ENCODE measurements at places on chromosomes 4 and X.

GRCh38 chrX:24027985-24028384, 999 bp upstream of the KLHL15 start:
- no peak for DNase-seq

GRCh38 chrX:73683236-73683859, 120.4 kb downstream of the CHIC1 start:
- DNase-seq, result no peak

DNA sequence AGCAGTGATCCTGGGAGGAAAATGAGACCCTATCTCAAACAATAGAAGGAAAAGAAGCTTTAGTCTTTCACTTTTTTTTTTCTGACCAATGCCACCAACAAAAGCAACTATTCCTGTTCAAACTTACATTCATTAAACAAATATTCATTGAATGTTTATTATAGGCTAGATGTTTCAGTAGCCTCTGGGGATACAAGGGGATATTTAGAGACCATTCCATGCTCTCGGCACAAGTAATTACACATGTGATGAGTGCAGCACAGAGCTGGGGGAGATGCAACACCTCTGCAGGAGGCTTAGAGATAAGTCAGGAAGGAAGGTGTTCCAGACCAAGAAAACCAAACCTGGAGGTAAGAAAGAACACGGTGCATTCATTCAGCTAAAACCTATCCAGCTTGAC, 68.3 kb downstream of the PALLD start:
- DNase-seq, result no peak

DNA sequence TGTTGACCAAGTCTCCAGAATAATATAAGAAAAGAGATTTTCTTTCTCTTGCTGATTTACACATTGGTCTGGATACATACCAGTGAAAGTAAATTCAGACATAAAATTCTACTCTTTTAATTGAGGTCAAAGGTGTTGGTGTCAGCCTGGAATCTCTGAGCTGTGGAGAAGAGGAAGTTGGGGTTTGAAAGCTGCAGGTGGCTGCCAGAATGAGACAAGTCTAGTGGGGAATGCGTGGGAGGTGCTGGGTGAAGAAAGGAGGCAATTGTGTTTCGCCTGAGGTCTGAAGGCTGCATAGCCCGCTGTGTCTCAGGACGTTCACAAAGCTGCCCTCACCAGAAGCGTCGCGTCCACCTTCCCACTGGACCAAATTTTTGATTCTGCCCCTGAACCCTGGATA, 31.2 kb downstream of the PHEX start:
- no peak for DNase-seq

DNA sequence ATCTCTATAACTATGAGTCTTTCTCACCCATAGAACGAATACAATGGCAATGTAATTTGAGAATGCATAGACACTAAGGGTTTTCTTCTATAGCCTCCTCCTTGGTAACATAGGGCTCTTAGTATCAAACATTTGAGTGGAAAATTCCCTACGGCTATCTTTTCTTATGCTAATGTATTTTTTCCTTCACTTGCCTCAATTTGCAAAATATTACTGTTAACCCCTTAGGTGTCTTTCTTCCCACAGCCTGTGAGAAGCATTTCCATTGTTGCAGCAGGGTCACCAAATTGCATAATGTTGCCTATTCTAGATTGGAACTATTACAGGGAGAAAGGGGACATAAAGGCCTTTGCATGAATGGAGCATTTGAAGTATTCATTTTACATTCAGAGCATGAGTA, 140.5 kb upstream of the RAPGEF2 start:
- no peak for DNase-seq

GRCh38 chrX:16368696-16369095, 201.4 kb downstream of the MAGEB17 start:
- no peak for DNase-seq

DNA sequence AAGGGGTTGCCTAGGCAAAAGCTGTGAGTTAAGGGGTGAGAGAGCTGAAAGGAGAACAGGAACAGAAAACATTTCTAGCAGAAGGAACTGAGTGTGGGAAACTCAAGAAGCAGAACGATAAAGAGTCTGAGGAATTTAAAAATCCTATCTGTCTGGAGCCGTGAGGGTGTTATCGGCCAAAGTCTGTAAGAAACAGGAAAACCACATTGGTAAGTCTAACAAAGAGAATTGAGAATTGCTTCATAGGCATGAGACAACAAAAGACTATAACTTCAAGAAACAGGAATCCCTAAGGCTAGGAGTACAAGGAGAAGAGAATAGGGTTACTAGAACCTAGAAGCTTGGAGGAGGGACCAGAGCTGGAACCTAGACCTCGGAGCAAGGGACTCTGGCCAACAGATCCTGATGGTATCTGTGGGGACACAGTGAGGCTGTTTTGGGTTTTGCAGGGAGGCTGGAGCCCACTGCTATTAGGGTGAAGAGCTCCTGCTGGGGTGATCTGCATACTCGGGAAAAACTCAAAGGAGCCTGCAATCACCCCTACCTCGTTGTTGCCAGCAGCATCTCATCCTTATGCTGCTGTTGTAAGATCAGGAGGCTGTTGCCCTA, 175.6 kb downstream of the FBXO8 start:
- no peak for DNase-seq

- no peak for DNase-seq
These were observed 984.0 kb upstream of the TENM3 start for GRCh38 chr4:181259081-181259709.

DNA sequence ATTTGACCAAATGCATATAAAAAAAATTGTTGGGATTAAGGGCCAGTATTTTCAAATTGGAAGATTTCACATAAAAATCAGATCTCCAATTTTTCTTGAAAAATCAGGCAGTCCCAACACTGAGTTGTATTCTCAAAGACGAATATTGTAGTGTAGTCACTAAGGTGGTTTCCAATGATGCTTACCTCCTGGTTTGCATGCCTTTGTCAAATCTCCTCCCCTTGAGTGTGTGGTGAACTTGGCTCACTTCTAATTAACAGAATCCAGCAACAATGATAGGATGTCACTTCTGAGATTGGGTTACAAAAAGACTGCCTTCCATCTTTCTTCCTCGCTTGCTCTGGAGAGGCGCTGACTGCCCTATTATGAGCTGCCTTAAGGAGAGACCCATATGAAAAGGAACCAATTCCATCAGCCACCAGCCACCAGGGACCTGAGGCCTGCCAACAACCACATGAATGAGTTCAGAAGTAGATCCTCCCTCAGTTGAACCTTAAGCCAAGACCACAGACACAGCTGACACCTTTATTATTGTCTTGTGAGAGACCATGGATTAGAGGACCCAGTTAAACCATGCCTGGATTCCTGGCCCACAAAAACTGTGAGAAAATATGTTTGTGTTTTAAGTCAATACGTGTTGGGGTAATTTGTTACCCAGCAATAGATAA, 31.2 kb upstream of the TSPAN5 start:
- no peak for DNase-seq

- DNase-seq, result no peak
These were observed 76.9 kb downstream of the CLCN4 start for GRCh38 chrX:10233696-10234095.

DNA sequence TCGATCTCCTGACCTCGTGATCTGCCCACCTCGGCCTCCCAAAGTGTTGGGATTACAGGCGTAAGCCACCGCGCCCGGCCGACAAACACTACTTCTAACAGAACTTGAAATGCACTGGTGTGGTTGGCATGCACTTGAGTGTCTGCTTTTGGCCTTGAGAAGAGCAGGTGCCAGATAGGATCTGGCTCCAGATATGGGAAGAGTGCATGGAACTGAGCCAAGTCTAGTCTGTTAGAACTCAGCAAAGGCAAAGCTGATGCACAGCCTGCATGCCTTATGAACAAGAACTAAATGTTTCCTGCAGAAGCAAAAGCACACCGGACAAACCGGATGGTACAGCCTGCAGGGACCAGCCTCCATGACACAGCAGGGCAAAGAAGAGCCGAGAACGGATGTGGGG, 35.1 kb upstream of the TBL1X start:
- DNase-seq, result no peak

- no peak for DNase-seq
These were observed 138.5 kb downstream of the COL4A6 start for GRCh38 chrX:108299704-108300103.

- DNase-seq, result no peak
These were observed 8.8 kb downstream of the TNMD start for GRCh38 chrX:100593581-100593980.

DNA sequence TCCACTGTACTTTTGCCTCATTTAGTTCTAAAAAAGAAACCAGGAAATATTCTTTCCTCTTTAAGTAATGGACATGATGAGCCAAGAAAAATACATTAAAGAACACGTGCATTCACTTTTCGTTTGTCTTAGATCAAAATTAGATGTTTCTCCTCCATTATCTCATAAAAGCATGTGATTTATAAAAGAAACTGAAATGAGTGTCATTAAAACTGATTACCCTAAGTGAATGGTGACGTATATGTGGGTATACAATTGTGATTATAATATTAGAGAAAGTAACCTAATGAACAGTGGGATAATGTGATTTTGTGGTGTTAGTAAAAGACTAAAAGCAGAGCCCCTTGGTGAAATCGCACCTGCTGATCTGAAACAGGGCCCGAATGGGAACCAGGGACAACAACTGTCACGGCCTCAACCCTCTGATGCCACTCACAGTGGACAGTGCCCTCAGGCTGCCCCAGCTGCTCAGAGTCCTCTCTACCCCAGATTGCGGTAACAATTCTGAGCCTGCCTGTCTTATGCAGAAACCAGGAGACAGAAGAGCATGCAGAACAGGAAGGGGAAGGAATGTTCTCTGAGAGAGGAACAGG, 25.7 kb upstream of the HS6ST2 start:
- DNase-seq, result no peak

- DNase-seq, result no peak
These were observed 1263.6 kb downstream of the C4orf33 start for GRCh38 chr4:130359542-130359941.

DNA sequence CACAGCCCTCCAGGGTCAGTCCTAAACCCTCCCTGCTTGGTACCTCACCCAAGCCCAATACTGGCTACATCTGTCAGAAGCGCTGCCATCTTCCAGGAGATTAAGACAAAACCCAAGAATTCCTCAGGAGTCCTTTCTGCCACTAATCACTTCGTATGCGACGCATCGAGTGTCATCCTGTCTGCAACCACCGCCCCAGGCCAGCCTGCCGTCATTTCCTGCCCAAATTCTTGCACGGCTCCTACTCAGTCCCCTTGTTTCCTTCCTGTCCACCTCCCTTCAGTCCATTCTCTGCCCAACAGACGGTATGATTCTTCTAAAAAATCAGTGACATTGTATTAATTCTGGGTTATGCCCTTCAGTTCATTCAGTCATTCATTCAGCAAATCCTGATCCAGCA, 113.6 kb downstream of the NFKB1 start:
- DNase-seq, result peak; percentile 47

GRCh38 chr4:30720661-30721184, 554 bp downstream of the PCDH7 start:
- no peak for DNase-seq

GRCh38 chrX:129754056-129755024, 15.6 kb downstream of the XPNPEP2 start:
- no peak for DNase-seq

DNA sequence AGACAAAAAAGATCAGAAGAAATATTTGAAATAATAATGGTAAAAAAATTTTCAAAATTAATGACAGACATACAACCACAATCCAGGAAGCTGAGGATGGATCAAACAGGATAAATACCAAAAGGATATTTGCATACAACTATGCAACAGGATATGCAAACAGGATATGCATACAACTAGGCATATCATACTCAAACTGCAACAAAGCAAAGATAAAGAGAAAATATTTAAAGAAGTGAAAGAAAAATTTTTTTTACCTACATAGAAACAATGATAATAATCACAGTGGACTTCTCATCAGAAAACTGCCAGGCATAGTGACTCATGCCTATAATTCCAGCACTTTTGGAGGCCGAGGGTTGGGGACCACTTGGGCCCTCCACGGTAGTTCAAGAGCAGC, 11.3 kb upstream of the DHX15 start:
- DNase-seq, result no peak

GRCh38 chr4:160810424-160810823, 1353.4 kb downstream of the FSTL5 start:
- DNase-seq, result no peak

DNA sequence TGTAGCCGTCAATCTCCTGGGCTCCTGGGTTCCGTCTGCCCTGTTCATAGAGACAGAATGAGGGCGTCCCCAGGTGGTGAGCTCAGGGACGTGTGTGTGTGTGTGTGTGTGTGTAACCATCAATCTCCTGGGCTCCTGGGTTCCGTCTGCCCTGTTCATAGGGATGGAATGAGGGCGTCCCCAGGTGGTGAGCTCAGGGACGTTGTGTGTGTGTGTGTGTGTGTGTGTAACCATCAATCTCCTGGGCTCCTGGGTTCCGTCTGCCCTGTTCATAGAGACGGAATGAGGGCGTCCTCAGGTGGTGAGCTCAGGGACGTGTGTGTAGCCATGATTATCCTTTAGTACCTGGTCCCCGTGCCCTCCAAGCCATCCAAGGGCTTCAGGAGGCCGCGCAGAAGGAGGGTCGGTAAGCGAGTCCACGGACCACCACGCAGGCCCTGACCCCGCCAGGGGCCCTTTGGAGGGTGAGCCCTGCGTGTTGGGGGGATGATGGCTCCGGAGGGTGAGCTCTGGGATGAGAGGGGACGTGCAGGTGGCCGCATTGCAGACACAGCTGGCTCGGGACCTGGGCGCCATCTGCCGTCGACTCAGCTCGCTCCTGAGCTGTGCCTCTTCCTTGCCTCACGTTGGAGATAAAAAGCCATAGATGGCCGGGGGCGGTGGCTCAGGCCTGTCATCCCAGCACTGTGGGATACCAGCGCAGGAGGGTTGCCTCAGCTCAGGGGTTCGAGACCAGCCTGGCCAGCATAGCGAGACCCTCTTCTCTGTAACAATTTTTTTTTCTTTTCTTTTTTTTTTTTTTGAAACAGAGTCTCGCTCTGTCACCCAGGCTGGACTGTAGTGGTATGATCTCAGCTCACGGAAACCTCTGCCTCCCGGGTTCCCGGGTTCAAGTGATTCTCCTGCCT, 5.4 kb upstream of the GTPBP6 start:
- DNase-seq, result no peak

DNA sequence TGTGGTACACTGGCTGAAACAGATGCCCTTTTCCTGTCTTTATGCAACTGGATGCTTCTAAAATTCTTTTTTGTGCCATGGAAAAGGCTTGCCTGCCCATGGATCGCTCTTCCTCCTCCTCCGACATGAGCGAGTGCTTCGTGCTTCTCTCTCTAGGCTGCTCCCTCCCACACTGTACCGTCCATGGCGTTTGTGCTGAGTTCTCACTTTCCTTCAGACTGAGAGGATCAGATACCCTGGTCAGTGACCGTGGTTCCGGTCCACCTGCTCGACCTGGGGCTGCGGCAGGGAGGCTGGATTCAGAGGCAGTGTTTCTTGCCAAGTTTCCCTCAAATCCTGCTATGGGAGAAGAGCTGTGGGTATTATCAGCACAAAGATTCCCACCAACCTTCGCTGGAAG, 10.2 kb upstream of the CLDN24 start:
- no peak for DNase-seq

DNA sequence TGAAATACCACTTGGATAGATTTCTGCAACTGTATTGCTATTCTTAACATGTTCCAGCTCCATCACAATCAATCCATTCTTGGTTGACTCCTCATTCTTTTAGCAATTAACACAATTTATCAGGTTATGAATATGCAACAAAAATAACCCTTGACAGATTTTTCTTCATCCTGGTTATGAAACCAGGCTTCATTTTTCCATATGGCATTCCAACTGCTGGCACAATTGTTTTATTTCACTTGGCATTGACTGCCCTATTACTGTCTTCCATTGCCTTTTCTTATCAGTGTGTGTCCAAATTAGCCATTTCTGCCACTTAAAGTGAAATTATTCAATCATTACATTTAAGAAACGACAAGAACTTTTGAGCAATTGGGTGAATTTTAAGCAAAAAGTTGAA, 388.8 kb upstream of the EPHA5 start:
- no peak for DNase-seq

All from CD8-positive, alpha-beta memory T cell (primary cell).